ENCODE measurements at places on chromosomes 7 and 10.
A peak's percentile ranks its signal among the peaks of the same experiment; 100 is the strongest.

GRCh38 chr7:74275401-74275881 is 13.8 kb upstream of the CLIP2 start:
- no peak for DNase-seq

GRCh38 chr7:105691680-105692564 is 110.6 kb upstream of the EFCAB10 start:
- peak; percentile 88 for DNase-seq

DNA sequence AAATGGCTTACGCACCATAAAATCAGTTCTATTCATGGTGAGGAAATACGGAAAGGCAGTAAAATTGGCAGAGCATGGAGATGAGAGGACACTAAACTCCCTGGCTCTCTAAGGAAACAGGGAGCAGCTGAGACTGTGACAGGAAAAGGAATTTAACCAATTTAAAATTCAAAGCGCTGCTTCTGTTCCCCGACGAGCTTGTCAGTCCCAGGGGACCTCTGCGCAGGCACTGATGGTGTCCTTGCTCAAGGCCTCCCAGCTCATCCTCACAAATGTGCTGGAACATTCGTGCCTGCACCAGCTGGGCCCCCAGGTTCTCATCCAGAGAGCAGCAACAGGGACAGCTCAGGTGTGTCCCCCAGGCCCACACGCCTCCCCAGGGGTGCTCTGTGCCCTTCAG is 101.4 kb downstream of the MAD1L1 start:
- no peak for DNase-seq

- DNase-seq = no peak
These were observed 127.6 kb upstream of the CXCL12 start for GRCh38 chr10:44512431-44513022.

DNA sequence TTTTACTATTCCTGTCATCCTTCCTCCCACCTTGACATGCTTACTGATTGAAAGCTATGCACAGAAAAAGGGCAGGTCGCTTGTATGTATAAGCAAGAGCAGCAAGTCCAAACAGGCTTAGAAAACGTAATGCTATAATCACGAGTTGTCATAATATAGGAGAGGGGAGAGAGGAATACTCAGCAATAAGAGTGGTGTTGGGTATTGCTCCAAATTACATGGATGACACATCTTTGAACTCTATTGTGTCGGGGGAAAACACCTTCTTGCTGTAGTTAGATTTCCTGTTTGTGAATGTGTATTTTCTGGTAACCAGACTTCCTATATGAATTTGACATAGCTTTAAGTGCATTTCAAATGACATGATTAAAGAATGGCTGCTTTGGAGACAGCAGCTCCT is 7.5 kb downstream of the MET start:
- no peak for DNase-seq

GRCh38 chr10:104253106-104253505 is 1.6 kb upstream of the GSTO1 start:
- DNase-seq = no peak

GRCh38 chr7:68269405-68269804 is 1272.8 kb downstream of the TYW1 start:
- no peak for DNase-seq

GRCh38 chr7:138755842-138756590 is 41.8 kb upstream of the TMEM213 start:
- no peak for DNase-seq

GRCh38 chr10:119973281-119973680 is 80.8 kb downstream of the SEC23IP start:
- no peak for DNase-seq

DNA sequence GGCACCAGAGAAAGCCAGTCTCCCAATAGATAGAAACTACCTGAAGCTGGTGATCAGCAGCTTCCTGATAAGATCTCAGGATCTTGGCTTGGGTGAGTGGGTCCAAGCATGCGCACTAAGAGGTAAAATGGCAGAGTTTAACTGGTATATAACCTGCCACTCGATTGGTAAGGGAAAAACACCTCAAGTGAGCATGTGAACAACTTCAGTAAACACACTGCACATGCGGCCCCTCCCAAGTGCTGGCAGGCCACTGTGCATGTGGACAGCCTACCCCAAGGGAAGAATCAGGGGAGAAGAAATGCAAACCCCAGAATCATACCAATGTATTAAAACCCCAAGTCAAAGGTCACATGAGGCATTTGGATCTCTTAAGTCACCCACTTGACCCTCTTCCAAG is 17.7 kb upstream of the PON1 start:
- no peak for DNase-seq

GRCh38 chr7:97017192-97018125 is 7.2 kb downstream of the DLX5 start:
- DNase-seq = no peak

- no peak for DNase-seq
These were observed 623.9 kb downstream of the SORCS1 start for GRCh38 chr10:106540645-106541044.

GRCh38 chr7:84982199-84982598 is 204.7 kb downstream of the SEMA3D start:
- DNase-seq = no peak

DNA sequence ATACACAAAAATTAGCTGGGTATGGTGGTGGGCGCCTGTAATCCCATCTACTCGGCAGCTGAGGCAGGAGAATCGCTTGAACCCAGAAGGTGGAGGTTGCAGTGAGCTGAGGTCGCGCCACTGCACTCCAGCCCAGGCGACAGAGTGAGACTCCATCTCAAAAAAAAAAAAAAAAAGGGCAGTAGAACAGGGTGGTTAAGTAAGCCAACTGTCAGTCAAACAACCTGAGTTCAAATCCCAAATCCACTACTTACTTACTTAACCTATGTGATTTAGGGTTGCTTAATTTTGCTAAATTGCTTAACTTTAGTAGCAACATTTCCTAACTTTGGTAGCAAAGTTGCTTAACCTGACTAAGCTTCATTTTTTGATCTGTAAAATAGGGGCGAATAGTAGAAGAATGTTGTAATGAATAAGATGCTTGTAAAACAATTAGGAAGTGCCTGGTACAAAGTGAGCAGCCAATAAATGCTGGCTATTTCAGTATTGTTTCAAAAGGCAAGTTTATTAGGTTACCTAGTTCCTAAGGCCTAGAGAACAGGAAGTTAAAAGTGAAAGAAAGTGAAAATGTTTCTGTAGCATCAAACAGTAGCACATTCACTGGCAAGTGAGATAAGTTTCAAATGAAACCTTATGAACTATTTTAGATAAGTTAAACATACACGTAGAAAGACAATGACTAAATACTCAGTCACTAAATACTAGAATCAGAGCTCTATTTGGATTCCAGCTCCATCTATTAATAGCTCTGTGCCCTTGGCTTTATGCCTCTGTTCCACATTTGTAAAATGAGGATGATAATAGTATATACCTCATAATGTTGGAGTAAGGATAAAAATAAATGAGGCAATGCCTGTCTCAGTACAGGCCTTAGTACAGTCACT is 64.3 kb downstream of the HOXA1 start:
- no peak for DNase-seq

GRCh38 chr10:100766693-100767421 is 21.5 kb downstream of the PAX2 start:
- DNase-seq = no peak

DNA sequence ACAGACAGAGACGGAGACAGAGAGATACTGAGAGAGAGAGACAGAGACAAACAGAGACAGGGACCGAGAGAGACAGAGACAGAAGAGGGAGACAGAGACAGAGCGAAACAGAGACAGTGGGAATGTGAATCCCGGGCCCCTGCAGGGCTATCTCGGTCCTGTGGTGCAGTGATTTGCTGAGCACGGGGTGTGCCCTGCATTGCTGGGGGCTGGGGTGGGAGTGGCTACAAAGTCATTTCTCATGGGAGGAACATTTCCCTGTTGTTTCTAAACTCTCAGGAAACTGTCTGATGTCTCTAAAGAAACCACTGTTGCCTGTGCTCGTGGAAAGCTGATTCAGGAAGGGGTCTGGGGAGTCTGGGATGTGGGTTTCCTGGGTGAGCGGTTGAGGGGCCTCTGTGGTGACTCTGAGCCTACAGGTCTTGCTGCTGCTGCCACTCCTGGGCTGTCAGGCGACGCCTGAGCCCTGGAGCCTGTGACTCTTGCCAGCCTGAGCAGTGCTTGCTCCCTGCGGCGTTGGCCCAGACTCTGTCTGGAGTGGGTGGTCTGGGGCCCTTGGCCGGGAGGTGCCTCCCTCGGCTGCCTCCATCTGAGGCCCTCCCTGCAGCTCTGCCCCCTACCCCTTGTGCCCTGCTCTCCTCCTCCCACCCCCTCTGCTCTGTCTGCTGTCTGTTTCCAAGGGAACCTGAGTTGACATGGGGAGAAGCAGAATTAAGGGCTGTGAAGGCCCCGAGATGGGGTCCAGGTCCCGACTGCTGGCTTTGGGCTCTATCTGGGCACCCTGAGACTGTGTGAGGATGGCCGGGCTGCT is 292.0 kb downstream of the WDR37 start:
- DNase-seq = no peak

GRCh38 chr7:127620406-127621233 is 2.7 kb upstream of the PAX4 start:
- no peak for DNase-seq

GRCh38 chr7:51034521-51035264 is 252.0 kb upstream of the GRB10 start:
- no peak for DNase-seq

- DNase-seq = no peak
These were observed 31.1 kb downstream of the CSTF2T start for GRCh38 chr10:51668336-51668689.

GRCh38 chr10:78267598-78267997 is 233.9 kb downstream of the RPS24 start:
- no peak for DNase-seq

DNA sequence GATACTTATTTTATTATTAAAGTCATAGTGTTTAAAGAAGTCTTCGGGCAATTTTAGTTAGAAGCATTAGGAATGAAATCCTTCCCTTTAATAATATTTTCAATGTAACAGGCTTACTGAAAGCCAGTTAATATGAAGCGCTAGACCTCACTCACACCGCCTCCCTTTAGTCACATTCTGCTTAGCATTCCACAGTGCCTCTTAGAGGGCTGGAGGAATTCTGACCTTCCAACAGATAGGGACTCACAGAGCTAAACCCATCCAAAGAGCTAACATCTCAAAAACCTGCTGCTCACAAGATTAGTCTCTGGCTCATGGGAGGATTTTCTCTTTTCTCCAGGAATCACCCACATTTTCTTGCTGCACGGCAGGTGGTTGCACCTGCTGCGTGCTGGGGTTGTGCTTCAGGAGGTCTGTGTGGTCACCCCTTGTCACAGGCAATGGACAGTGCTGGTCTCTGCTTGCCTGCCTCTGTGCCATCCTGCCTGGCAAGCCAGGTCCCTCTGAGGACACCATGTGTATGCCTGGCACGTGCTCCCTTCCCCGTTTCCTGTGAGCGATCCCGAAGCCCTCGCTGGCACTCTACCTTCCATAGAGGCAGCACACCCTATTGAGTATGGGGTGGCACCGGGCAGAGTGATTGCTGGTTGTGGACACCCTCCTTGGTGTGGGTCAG is 91.8 kb downstream of the KLF6 start:
- no peak for DNase-seq

- no peak for DNase-seq
These were observed 691 bp upstream of the PPA1 start for GRCh38 chr10:70233939-70234300.

- DNase-seq = peak; percentile 8
These were observed 183.4 kb downstream of the DNAJB6 start for GRCh38 chr7:157520249-157520648.

DNA sequence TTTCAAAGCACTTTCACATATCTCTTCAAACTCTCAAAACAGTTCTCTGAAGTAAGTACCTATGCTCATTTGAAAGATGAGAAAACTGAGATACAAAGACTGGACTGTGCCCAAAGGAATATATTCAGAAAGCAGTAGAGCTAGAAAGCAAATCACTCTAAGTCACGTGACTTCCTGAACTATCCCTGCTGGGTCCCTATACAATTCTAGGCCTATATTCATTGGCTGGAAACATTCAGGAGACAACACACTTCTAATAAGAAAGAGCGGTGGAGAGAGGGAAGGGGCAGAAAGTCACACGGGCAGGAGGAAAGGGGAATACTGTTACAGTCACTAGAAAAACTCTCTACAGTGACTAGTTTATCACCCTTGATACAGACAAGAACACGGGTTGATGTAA is 140.0 kb downstream of the CHCHD3 start:
- no peak for DNase-seq

DNA sequence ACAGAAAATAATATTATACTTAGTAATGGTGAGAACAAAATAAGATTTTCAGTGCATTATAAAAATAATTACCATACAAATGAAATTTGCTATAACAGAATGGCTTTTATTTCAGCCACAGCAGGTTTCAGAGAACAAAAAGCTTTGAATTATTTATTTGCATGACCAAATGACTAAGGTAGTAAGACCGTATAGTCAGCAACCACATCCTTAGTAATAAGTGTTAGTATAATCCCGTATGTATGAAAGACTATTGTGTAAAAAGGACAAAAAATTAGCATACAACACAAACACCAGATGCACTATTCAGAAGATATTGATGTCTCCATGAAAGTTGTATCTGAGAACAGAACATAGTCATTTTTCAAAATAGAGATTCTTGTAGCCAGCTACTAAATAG is 12.2 kb downstream of the PDZD8 start:
- no peak for DNase-seq

DNA sequence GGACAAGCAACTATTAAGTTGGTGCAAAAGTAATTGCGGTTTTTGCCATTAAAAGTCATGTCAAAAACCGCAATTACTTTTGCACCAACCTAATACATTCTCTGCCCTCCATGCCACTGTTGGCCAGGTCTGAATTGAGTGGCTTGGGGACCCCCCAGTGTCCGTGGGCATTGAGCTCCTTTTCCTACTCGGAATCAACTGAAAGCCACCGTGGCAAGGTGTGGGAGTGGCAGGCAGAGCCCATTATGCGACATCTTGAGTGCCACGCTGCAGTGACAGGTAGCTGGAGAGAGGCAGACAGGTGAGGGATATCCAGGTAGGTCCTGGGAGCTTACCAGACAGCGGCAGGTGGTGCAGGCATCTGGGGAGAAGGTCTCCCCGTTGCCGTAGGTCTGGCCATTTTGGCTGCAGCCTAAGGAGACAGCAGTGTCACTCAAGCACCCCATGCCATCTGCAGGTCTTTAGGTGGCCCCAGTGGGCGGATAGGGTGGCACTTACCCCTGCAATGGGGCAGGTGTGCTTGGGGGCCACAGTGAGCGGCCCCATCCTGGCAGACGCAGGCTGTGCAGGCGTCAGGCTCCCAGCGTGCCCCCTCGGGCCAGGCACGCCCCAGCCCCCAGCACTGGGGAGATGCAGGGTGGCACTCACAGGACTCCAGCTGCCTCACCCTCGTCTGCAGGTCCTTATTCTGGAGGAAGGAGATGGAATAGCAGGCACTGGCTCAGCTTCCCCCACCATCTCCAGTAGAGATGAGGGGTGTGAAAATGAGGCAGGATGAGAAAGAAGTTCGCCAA is 3.5 kb downstream of the KCP start:
- DNase-seq = no peak

- DNase-seq = no peak
These were observed 98.8 kb downstream of the OAT start for GRCh38 chr10:124319926-124320391.

GRCh38 chr7:102289057-102289456 is 2.4 kb downstream of the SH2B2 start:
- peak; percentile 32 for DNase-seq

Data from CD4-positive, alpha-beta T cell treated with Interleukin-4 for 1 hour (primary cell).